ENCODE measurements at places on chromosomes 1 and 21. TPM values are rescaled to one million over a fixed set of nuclear protein-coding genes. Genes with fewer than 3 reads are reported as not detected.

The RHBDL2 gene
- polyA plus RNA-seq = 2.3 TPM

The LSS gene
- 14.9 TPM for polyA plus RNA-seq

The UBQLN4 gene
- 15.1 TPM for polyA plus RNA-seq

The PDC gene
- polyA plus RNA-seq = 0.46 TPM

The UBIAD1 gene
- polyA plus RNA-seq = 9.8 TPM

The DIRAS3 gene
- 7.3 TPM for polyA plus RNA-seq

The TOMM40L gene
- 9.1 TPM for polyA plus RNA-seq

The PDZK1 gene
- 1.5 TPM for polyA plus RNA-seq

The DCST2 gene
- 7.8 TPM for polyA plus RNA-seq

The RAB25 gene
- 43.1 TPM for polyA plus RNA-seq

The NBPF1 gene
- polyA plus RNA-seq = 5.1 TPM

The ATAD3A gene
- 17.5 TPM for polyA plus RNA-seq

The HES3 gene
- polyA plus RNA-seq = not detected

The TEX50 gene
- polyA plus RNA-seq = not detected

The BEND5 gene
- 50.2 TPM for polyA plus RNA-seq

The ASCL5 gene
- polyA plus RNA-seq = 0.14 TPM

The TMCO4 gene
- 11.5 TPM for polyA plus RNA-seq

The EDARADD gene
- 3.3 TPM for polyA plus RNA-seq

The SLC16A4 gene
- polyA plus RNA-seq = 2.8 TPM

The LPAR3 gene
- 2.2 TPM for polyA plus RNA-seq

The TMPRSS15 gene
- 0.02 TPM for polyA plus RNA-seq

The C1orf185 gene
- polyA plus RNA-seq = not detected

The PLA2G2D gene
- 1.6 TPM for polyA plus RNA-seq

The PRRX1 gene
- polyA plus RNA-seq = 18.3 TPM

The FCRL6 gene
- 0.57 TPM for polyA plus RNA-seq

The KCNJ9 gene
- 0.09 TPM for polyA plus RNA-seq

The PIGM gene
- polyA plus RNA-seq = 5.7 TPM

The RERE gene
- 22.9 TPM for polyA plus RNA-seq

The CD244 gene
- polyA plus RNA-seq = 2.4 TPM

The ADAM30 gene
- polyA plus RNA-seq = not detected

The CD101 gene
- polyA plus RNA-seq = 3.4 TPM

The IL12RB2 gene
- polyA plus RNA-seq = 1.3 TPM

The DNALI1 gene
- 2.1 TPM for polyA plus RNA-seq

The OR2M5 gene
- polyA plus RNA-seq = not detected

The HMGCS2 gene
- 3.9 TPM for polyA plus RNA-seq

The S100A2 gene
- polyA plus RNA-seq = 93.5 TPM

The SPATA21 gene
- 0.25 TPM for polyA plus RNA-seq

The OR6N1 gene
- not detected for polyA plus RNA-seq

The VCAM1 gene
- polyA plus RNA-seq = 22.8 TPM
